ENCODE measurements at places on chromosomes 2 and 18. TPM values are rescaled to one million over a fixed set of nuclear protein-coding genes. Genes with fewer than 3 reads are reported as not detected.

GRCh38 chr2:72425996-72426395 is 278.3 kb upstream of the CYP26B1 start:
- DNase-seq = no peak

Gene TMEM198
- 10.4 TPM for polyA plus RNA-seq

DNA sequence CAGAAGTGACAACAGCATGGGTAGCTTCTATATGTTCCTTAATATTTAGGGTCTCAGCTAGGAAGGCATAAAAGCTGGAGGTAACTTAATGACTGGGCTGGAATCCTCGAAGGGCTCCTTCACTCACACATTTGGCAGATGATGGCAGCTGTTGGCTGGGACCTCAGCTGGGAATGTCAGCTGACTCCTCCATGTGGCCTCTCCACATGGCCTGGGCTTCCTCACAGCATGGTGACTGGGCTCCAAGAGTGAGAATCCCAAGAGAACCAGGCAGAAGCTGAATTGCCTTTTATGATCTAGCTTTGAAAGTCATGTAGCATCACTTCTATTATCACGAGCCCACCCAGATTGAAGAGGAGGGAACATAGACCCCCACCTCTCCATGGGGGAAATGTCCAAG is 54.9 kb downstream of the TET3 start:
- no peak for DNase-seq

DNA sequence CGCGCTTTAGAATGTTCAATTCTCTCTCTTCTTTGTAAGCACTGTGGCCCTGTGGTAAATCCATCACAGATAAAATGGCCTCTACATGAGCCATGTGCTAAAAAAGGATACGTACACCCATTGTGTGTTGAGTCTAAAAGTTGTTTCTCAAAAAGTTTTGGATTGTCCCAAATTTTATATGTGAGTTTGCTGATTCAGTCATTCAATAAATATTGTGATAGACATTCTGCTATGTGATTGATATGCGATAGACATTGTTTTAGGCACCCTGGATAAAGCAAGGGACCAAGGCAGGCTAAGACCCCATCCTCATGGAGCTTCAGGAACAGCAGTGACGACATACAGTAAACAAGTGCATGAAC is 53.5 kb downstream of the E2F6 start:
- no peak for DNase-seq

GRCh38 chr2:7119132-7119835 is 202.1 kb downstream of the RNF144A start:
- no peak for DNase-seq

Gene AMER3
- polyA plus RNA-seq = 0.17 TPM

- DNase-seq = no peak
These were observed 20.2 kb downstream of the PROKR1 start for GRCh38 chr2:68663371-68664156.

DNA sequence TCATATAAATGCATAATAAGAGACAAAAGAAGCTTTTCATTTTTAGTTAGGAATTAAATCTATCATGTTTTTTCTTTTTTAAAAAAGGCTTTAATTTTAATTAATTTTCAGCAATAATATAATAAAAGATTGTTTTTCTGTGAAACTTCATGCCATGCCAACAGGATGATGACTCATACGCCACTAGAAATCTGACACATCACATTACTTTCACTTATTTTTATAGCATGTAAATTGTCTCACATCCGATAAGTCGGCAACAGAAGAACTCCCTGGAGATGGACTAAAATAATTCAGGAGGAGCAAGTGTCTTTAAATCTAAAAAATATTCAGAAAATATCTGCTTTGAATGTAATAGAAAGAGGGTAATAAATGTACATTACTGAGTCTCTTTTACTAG is 1024.2 kb upstream of the ACVR2A start:
- no peak for DNase-seq

Gene TWIST2
- polyA plus RNA-seq = 5.4 TPM

Gene INHBB
- 0.24 TPM for polyA plus RNA-seq

- DNase-seq = no peak
These were observed 36.5 kb upstream of the LHCGR start for GRCh38 chr2:48792030-48792429.

GRCh38 chr2:9739531-9739964 is 103.7 kb upstream of the TAF1B start:
- DNase-seq = no peak

GRCh38 chr18:61753373-61753772 is 139.4 kb downstream of the RNF152 start:
- DNase-seq = no peak

- no peak for DNase-seq
These were observed 26.2 kb downstream of the STK39 start for GRCh38 chr2:168220965-168221819.

Gene CTDP1
- polyA plus RNA-seq = 16.6 TPM

GRCh38 chr2:98894331-98895000 is 41.6 kb downstream of the CRACDL start:
- DNase-seq = peak; percentile 13

Gene CCDC85A
- 0.14 TPM for polyA plus RNA-seq

Gene SERPINB3
- polyA plus RNA-seq = 0.18 TPM

Gene PTH2R
- polyA plus RNA-seq = 0.38 TPM

Gene KCNS3
- 23.0 TPM for polyA plus RNA-seq

Gene SH2D6
- 0.42 TPM for polyA plus RNA-seq

GRCh38 chr18:75204269-75204731 is 4.6 kb downstream of the PTGR3 start:
- DNase-seq = no peak

DNA sequence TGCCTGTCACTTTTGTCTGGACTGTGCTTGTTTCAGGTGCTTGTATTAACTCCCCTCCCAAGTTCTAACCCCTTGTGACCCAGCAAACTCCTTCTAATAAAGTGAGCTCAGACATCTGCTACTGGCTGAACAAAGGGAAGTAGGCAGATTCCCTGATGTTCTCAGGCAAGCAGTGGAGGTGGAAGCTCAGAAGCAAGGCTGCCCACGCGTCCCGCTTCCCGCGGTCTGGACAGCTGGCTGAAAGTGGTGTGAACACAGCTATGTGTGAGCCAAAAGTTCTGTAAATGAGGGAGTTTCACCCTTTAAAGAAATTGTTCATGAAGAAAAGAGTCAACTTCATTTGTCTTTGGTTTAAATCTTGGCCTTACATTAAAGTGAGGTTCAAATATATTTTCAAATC is 40.0 kb downstream of the NAPG start:
- no peak for DNase-seq

Gene C2orf80
- 0.97 TPM for polyA plus RNA-seq

Measured in H1 (cell line).